Fibroblast of lung (primary cell): ENCODE measurements at places on chromosomes 6 and 20. TPM values are rescaled to one million over a fixed set of nuclear protein-coding genes. Genes with fewer than 3 reads are reported as not detected.

Gene GSTA2
- total RNA-seq: not detected in 2 replicates

Gene BMP5
- total RNA-seq: 1.0 and 1.5 TPM in 2 replicates

Gene CNR1
- under 0.01 TPM in 1 of 2 replicates, not detected in the other for total RNA-seq

Gene MCCD1
- total RNA-seq: not detected in 2 replicates

Gene BPIFB4
- total RNA-seq: not detected in 2 replicates

Gene GRIK2
- under 0.01 and 0.33 TPM in 2 replicates for total RNA-seq

Gene RAB23
- 50.8 and 68.0 TPM in 2 replicates for total RNA-seq

Gene HLA-DMB
- 0.51 and 0.83 TPM in 2 replicates for total RNA-seq

Gene LCA5
- 5.6 and 7.8 TPM in 2 replicates for total RNA-seq

Gene TSBP1
- under 0.01 TPM in 1 of 2 replicates, not detected in the other for total RNA-seq

DNA sequence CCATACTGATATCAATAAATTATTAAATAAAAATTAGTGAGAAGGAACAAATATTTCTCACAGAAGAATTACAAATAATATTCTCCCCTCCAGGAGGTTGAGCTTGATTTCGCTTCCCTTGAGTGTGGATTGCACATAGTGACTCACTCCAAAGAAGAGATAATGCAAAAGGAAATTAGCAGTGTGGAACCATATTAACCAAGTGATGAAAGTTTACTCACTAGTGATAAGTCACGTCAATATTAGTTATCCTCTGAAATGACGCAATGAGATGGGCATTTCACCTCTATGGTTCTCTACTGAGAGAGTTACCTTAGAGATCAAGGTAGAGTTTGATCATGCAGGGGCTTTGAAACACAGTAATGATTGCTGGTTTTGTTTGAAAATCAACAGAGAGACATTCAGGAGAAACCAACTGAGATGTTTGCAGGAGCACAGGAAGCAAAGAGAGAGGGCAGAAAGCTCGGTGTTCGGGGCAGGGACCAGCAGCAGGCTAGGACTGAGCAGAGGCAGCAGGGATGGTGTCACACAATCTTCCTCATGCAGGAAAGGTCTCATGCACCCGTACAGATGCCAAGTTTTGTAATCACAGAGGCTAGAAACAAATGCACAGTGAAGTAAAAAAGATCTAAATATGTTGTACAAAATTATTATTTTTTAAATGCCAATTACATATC, 634.5 kb downstream of the QKI start:
- no peaks in the 10 kb centered on the region for H3K4me1 ChIP-seq
- no peak for DNase-seq
- no peaks in the 10 kb centered on the region for H3K27me3 ChIP-seq

DNA sequence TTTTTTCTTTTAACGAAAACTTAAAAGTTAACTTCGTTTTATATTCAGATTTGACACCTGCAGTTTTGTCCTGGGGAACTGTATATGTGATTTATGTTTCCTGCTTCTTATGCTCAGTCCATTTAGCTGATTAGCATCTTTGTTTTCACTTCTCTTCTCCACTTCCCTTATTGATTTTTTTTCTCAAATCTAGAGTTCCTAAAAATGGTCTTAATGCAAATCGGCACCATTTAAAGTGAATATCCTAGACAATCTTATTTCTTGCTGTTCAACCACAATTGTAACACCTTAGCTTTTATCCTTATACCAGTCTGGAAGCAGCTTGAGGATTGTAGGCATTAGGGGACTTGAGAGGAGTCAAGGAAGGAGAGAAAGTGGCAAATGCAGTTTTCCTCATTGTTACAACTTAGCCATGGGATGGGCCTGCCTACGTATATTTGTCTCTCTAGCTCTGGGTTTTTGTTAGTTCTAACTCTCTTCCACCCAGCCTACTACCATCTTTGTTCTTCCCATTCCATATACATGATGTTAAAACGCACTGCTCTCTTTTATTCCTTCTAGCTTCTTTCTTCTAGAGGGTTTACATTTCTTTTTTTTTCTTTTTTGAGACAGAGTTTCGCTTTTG, 8.5 kb downstream of the QRSL1 start:
- no peaks in the 10 kb centered on the region for H3K4me1 ChIP-seq
- H3K4me3 ChIP-seq: no peak overlapping the region
- no peak overlapping the region for H3K27ac ChIP-seq
- no peaks in the 10 kb centered on the region for H3K27me3 ChIP-seq
- no peak for DNase-seq

DNA sequence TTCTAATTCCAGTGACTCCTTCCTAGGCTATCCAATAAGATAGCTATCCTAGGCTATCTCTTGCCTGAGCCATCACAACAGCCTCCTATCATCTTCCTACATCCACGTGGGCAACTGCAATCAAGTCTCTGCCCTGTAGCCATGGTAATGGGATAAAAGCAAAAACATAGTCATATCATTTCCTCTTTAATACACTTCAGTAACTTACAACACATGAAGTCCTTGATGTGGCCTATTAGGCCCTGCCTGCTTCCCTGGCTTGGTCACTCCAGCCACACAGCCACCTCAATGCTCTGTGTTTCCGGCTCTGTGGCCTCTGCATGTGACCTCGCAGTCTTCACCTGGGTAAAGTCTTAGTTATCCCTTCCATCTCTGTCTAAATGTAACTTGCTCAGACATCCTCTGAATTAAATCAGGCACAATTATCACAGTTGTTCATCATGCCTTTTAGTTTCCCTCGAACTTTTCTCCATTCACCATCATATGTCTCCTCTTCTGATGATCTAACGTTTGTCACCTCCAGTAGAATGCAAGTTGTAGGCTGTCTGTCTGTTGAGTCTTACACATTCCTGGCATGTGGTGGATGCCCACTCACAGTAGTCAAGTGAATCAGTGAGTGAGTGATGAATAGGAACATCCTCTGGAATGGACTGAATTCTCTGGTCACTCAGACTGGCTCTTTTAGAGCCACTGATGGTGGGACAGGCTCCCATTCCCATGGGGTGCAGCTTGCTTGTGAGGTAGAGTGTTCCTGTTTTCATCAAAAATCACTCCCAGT, 229.4 kb downstream of the TBC1D7 start:
- H3K27ac ChIP-seq: no peak overlapping the region
- DNase-seq: peak; percentile 4
- no peak overlapping the region for H3K4me3 ChIP-seq
- H3K36me3 ChIP-seq: no peaks in the 10 kb centered on the region

- no peak within 1 kb of the TSS for H3K27ac ChIP-seq
- peak; percentile 23 for DNase-seq
Measured at GRCh38 chr6:71886184-71887005, at the start of gene RIMS1. TSS of gene RIMS1 (plus strand) at chr6:71886550. CDS start at chr6:71887024, 474 bp downstream.

DNA sequence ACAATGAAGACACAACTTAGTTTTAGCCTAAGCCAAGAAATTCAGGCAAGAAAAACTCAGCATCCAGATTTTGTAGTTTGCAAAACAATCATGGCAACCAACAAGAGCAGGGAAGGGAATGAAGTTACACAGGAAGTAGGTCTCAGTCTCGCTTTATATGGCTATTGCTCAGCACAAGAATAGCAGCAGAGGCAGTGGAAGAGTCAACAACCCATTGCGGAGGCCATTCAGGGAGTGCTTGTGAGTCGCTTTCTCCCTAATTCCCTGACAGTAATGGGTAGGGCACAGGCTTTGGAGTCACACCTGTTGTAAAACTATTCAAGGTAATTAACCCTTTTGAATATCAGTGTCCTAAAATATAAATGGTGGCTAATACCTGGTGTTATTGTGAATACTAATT, 238.5 kb downstream of the HDGFL1 start:
- H3K4me1 ChIP-seq: no peaks in the 10 kb centered on the region
- H3K27ac ChIP-seq: no peak overlapping the region
- H3K4me3 ChIP-seq: no peak overlapping the region
- no peaks in the 10 kb centered on the region for H3K36me3 ChIP-seq
- no peaks in the 10 kb centered on the region for H3K27me3 ChIP-seq

DNA sequence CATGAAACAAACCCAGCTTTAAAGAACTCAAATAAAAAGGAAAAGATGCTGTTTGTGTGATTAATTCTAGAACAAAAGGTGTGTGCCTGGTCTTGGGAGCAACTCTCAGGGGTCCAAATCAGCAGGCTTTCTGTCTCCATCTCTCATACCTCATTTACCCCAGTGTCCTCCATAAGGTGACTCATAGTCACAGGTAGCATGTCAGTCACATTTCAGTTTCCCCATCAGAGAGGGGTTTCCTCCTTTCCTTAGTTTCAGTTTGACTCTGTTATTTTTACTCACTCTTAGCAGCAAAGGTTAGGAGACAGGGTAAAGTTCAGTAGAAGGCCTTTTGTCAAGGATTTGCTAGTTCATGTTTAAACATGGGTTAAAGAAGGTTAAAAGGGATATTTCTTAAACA, 46.2 kb downstream of the OGFRL1 start:
- H3K27ac ChIP-seq: no peak overlapping the region
- H3K27me3 ChIP-seq: no peaks in the 10 kb centered on the region
- no peak for DNase-seq
- H3K4me1 ChIP-seq: peaks cover 9% of the 10 kb centered on the region

- no peak overlapping the region for H3K4me3 ChIP-seq
- no peak overlapping the region for H3K27ac ChIP-seq
- no peaks in the 10 kb centered on the region for H3K4me1 ChIP-seq
- H3K36me3 ChIP-seq: no peaks in the 10 kb centered on the region
- H3K27me3 ChIP-seq: no peaks in the 10 kb centered on the region
Measured at GRCh38 chr6:96276305-96276704, 245.3 kb upstream of the UFL1 start.

DNA sequence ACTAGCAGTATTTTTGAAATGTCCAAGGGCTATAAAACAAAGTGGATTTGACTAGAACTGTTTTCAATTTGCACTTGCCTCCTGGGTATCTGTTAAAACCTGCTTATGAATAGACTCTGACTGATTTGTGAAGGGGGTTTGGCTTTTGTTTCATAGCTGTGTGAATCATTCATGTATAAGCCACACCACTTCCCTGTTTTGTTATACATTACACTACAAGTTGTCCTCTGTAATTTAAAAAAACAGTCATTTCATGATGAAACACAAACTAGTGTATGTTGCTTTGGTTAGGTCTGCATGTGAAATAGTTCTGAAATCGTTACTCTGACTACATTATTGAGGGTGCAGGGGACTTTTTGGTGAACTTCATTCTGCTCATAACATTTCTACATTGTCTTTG, 121.7 kb downstream of the NKAIN2 start:
- no peak overlapping the region for H3K4me3 ChIP-seq
- no peaks in the 10 kb centered on the region for H3K27me3 ChIP-seq
- H3K4me1 ChIP-seq: no peaks in the 10 kb centered on the region
- DNase-seq: peak; percentile 45
- no peak overlapping the region for H3K27ac ChIP-seq
- H3K36me3 ChIP-seq: no peaks in the 10 kb centered on the region

GRCh38 chr20:31666258-31667042, 28.7 kb downstream of the COX4I2 start:
- no peak overlapping the region for H3K27ac ChIP-seq
- no peaks in the 10 kb centered on the region for H3K27me3 ChIP-seq
- DNase-seq: peak; percentile 46
- H3K4me1 ChIP-seq: peaks cover 22% of the 10 kb centered on the region
- H3K36me3 ChIP-seq: peaks cover 12% of the 10 kb centered on the region

DNA sequence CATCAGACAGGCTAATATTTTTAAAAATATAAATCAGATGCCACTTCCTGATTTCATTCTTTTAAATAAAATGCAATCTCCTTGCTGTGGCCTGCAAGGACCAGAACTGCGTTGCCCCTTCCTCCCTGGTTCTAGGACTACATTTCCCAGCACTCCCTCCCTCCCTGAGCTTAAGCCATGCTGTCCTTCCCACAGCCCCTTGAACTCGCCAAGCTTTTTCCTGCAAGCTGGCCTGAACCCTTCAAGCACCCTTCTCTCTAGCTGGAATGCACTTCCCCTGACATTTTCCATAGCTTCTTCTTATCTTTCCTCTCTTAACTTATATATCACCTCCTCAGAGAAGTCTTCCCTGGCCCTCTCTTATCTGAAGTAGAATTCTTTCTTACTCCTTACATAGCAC, 6.1 kb upstream of the DOK5 start:
- no peak for DNase-seq
- no peaks in the 10 kb centered on the region for H3K36me3 ChIP-seq
- H3K27me3 ChIP-seq: no peaks in the 10 kb centered on the region
- no peak overlapping the region for H3K27ac ChIP-seq
- no peaks in the 10 kb centered on the region for H3K4me1 ChIP-seq
- H3K4me3 ChIP-seq: no peak overlapping the region

DNA sequence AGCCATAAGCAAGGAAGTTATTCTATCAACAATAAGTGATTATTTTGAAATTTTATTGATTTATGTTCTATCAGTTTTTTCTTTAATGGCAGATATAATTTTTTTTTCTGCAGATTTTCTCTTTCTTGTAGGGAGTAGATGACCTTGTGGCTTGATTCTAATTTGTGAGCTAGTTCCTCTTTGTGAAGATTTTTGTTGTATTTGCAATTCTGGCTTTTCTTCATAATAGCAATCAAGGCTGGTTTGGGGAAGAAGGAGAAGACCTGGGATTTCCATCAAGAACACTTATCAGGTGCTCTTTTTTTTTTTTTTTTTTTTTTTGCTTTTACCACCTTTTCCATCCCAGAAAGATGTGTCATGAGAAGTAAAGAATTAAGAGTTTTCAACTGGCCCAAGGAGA, 324.2 kb upstream of the MAN1A1 start:
- H3K36me3 ChIP-seq: no peaks in the 10 kb centered on the region
- no peak overlapping the region for H3K27ac ChIP-seq
- H3K4me1 ChIP-seq: no peaks in the 10 kb centered on the region
- DNase-seq: no peak
- no peaks in the 10 kb centered on the region for H3K27me3 ChIP-seq

- H3K27me3 ChIP-seq: peaks cover 4% of the 10 kb centered on the region
- H3K36me3 ChIP-seq: no peaks in the 10 kb centered on the region
- peaks cover 9% of the 10 kb centered on the region for H3K4me1 ChIP-seq
- H3K27ac ChIP-seq: no peak overlapping the region
- DNase-seq: peak; percentile 65
Measured at GRCh38 chr20:49562311-49563014, 5.5 kb downstream of the PTGIS start.

DNA sequence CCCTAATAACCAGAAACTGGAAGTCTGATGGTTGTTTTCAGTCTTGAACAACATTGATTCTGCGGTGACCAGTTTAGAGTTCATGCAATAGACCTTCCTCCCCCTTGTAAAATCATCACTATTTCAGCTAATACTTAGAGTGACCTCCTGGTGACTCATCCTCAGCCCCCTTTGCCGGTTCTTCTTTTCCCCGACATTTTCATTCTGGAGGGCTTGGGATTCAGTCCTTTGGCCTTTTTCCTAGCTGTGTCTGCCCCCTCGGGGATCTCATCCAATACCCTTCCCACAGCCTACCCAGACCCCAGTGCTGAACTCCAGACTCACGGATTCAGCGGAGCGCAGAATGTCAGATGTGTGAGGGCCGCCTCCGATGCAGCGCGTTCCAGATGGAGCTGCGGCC, 7.5 kb upstream of the BHLHE23 start:
- peaks cover 49% of the 10 kb centered on the region for H3K27me3 ChIP-seq
- no peak for DNase-seq
- H3K4me3 ChIP-seq: no peak overlapping the region
- no peak overlapping the region for H3K27ac ChIP-seq
- no peaks in the 10 kb centered on the region for H3K36me3 ChIP-seq
- no peaks in the 10 kb centered on the region for H3K4me1 ChIP-seq
